ENCODE measurements at places on chromosomes 4 and X.

DNA sequence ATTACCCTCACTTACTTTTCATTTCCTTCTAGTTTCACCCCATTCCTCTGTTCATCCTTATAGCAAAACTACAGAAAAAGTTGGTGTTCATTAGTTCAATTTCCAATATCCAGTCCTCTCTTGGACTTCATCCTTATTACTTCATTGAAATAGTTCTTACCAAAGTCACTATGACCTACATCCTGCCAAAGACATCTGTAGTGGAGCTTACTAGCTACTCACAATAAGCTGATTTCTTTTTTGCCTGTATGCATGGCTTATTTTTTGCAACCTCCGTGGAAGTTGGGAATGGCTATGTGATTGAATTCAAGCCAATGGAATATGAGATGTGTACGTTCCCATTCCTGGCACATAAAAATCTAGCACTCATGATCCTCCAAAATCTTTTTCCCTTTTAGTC lies 4.6 kb upstream of the CDKL2 start:
- DNase-seq: no peak

- no peak for DNase-seq
Observed at GRCh38 chrX:31836479-31836878, 764.6 kb upstream of the FTHL17 start.

GRCh38 chr4:142243255-142243654 lies 602.8 kb downstream of the INPP4B start:
- DNase-seq: no peak

DNA sequence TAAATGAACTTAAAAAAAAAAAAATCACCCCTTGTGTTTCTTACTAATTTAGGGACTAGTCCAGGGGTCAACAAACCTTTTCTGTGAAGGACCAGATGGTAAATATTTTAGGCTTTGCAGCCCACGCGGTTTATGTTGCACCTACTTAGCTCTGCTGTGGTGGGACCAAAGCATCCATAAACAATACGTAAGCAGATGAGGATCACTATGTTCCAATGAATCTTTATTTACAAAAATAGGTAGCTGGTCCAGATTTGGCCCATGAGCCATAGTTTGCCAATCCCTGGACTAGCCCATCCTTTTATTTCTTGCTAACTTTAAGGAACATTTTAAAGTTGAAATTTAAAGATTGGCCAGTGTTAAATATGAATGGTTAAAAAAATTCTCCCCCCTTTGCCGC lies 95.3 kb downstream of the AFF1 start:
- no peak for DNase-seq

DNA sequence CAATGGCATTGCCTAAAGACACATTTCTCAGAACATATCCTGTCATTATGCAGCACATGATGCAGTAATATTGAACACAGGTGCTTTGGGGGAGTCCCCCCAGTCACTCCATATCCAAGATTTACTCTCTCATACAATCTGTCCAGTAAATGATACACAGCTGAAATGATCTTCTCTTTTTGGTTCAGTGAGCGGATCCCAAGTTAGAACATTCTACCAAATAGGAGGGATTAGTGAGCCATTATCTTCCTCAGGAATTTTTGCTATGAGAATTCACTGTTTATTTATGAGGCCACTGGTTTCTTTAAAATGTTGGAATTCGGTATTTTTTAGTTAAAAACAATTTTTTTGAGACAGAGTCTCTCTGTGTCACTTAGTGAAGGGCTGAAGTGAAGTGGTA lies 96.5 kb downstream of the TRAPPC11 start:
- DNase-seq: no peak

- no peak for DNase-seq
Observed at GRCh38 chrX:134688839-134689238, 30.6 kb upstream of the PLAC1 start.

DNA sequence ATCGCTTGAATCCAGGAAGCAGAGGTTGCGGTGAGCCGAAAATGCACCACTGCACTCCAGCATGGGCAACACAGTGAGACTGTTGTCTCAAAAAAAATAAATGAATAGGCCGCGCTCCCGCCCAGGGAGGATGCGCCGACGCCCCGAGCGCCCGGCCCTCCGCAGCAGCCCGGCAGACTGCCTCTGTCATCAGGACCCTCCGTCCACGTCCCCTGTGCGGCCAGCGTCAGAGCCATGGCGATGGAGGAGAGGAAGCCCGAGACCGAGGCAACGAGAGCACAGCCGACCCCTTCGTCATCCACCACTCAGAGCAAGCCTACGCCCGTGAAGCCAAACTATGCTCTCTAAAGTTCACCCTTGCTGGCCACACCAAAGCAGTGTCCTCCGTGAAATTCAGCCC lies 21.4 kb downstream of the LIAS start:
- no peak for DNase-seq

All from SK-N-MC (cell line).